Left lung (tissue), 14 donors: ENCODE measurements at places on chromosomes 12 and 14. TPM values are rescaled to one million over a fixed set of nuclear protein-coding genes. Genes with fewer than 3 reads are reported as not detected.

RNASE7 gene
- not detected for total RNA-seq

- no peak overlapping the region for H3K4me3 ChIP-seq
- no peaks in the 10 kb centered on the region for H3K36me3 ChIP-seq
- DNase-seq, result no peak
- H3K4me1 ChIP-seq, result no peaks in the 10 kb centered on the region
- H3K27me3 ChIP-seq, result peaks cover 2% of the 10 kb centered on the region
These were observed 47.5 kb downstream of the EIF2S3B start for GRCh38 chr12:10553148-10553547.

CAPZA3 gene
- total RNA-seq, result not detected

GRCh38 chr12:1591034-1591433 lies 3.3 kb downstream of the FBXL14 start:
- no peak overlapping the region for H3K27ac ChIP-seq
- H3K4me1 ChIP-seq, result peaks cover 22% of the 10 kb centered on the region
- DNase-seq, result no peak

DNA sequence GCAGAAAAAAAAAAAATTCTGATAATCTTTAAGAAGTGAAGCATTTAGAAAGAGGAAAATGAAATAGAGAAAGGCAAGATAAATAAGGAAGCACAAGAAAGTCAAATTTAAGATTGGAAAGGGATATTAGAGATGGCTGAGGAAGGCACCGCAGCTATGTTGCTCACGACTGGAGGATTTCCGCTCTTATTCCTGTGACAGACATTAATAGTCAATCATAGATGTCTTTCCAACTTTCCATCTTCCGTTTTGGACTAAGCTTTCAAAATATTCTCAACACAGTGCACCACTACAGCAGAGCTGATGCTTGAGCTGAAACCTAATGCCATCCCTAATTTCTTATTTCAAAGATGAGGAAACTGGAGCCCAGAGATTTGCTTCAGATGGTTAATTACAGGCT lies 290.6 kb downstream of the FOXN3 start:
- H3K4me1 ChIP-seq, result no peaks in the 10 kb centered on the region
- H3K27me3 ChIP-seq, result no peaks in the 10 kb centered on the region
- H3K27ac ChIP-seq, result no peak overlapping the region
- no peaks in the 10 kb centered on the region for H3K36me3 ChIP-seq
- no peak for DNase-seq

ANAPC7 gene
- total RNA-seq, result 48.6 TPM

DNA sequence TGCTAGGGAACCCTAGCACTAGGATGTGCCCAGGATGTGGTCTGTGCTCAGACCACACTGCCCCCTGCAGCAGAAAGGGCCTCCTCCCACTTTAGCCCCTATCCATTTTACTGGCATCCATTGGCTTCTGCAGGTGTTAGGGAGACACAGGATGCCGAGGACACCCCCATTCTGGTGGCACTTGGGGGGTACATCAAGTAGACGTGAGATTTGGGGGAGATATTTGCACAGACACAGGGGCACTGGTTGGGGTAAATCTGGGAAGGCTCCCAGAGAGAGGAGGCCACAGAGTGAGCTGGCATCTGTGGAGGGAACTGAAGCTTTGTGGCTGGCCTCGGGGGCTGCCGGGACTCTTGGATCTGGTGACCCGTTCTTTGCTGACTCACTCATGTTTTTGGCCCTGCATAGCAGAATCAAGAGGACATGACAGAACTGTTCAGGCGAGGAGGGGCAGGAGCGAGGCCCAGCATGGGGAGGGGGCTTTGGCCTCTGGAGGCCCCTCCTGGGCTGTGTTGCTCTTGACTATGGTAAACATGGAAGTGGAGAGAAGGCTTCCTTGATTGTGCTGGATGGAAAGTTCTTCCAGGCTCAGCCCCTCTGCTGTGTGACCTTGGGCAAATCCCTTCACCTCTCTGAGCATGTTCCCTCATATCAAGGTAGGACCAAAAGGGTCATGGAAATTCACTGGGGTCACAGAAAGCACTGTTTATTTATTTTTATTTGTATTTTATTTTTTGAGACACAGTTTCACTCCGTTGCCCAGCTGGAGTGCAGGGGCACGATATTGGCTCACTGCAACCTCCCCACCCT lies 1.8 kb downstream of the PLBD2 start:
- H3K27me3 ChIP-seq, result no peaks in the 10 kb centered on the region
- peak overlapping the region; percentile 86 for H3K4me3 ChIP-seq
- no peak overlapping the region for H3K27ac ChIP-seq

LMNTD1 gene
- total RNA-seq, result 1.7 TPM

- no peak overlapping the region for H3K27ac ChIP-seq
- peaks cover 4% of the 10 kb centered on the region for H3K36me3 ChIP-seq
- H3K4me1 ChIP-seq, result peaks cover 11% of the 10 kb centered on the region
- no peak for DNase-seq
- H3K4me3 ChIP-seq, result no peak overlapping the region
These were observed 103.9 kb downstream of the TGFB3 start for GRCh38 chr14:75877884-75878283.

SERPINA5 gene
- total RNA-seq, result 1.1 TPM

- H3K4me1 ChIP-seq, result no peaks in the 10 kb centered on the region
- H3K27me3 ChIP-seq, result no peaks in the 10 kb centered on the region
- H3K4me3 ChIP-seq, result no peak overlapping the region
- no peak overlapping the region for H3K27ac ChIP-seq
- no peak for DNase-seq
These were observed 76.0 kb downstream of the CHGA start for GRCh38 chr14:92998946-92999345.

DNA sequence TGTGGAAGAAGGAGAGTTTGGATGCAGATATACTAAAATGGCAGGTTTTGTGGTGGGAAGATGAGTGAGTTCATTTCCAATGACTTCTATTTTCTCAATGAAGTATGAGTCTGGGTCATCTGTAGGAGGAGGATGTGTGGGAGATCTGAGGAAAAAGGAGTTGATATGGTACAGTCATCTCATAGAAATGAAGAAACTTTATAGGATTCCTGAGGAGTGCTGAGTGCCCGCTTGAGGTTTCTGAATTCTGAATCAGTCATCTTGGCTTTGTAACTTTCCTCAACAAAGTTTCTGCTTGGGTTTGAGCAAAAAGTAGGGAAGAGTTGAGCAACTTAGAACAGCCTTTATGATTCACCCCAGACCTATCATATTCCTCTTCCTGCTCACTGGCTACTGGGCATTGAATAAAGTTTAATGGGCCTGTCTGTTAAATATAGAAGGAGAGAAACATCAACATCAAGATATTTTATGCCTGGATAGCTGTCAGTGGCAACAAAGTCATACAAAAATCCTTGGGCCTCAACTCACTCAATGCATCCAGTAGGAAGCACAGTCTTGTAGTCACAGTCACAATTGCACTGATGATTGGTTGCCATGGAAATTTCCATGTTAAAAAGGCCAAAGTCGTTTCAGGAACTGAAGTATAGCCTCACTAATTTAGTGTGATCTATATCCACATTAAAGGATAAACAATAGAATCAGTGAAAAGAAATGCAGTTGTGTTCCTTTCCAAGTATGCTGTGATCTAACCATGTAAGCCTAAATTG lies 284.7 kb downstream of the DUSP6 start:
- H3K36me3 ChIP-seq, result no peaks in the 10 kb centered on the region
- H3K27me3 ChIP-seq, result no peaks in the 10 kb centered on the region
- no peak for DNase-seq
- no peaks in the 10 kb centered on the region for H3K4me1 ChIP-seq
- H3K4me3 ChIP-seq, result no peak overlapping the region
- H3K27ac ChIP-seq, result no peak overlapping the region

CCDC38 gene
- 0.18 TPM for total RNA-seq

GRCh38 chr14:100448376-100448775 lies 125.2 kb downstream of the SLC25A47 start:
- H3K4me1 ChIP-seq, result no peaks in the 10 kb centered on the region
- no peak overlapping the region for H3K4me3 ChIP-seq
- no peaks in the 10 kb centered on the region for H3K27me3 ChIP-seq
- no peak overlapping the region for H3K27ac ChIP-seq

DNA sequence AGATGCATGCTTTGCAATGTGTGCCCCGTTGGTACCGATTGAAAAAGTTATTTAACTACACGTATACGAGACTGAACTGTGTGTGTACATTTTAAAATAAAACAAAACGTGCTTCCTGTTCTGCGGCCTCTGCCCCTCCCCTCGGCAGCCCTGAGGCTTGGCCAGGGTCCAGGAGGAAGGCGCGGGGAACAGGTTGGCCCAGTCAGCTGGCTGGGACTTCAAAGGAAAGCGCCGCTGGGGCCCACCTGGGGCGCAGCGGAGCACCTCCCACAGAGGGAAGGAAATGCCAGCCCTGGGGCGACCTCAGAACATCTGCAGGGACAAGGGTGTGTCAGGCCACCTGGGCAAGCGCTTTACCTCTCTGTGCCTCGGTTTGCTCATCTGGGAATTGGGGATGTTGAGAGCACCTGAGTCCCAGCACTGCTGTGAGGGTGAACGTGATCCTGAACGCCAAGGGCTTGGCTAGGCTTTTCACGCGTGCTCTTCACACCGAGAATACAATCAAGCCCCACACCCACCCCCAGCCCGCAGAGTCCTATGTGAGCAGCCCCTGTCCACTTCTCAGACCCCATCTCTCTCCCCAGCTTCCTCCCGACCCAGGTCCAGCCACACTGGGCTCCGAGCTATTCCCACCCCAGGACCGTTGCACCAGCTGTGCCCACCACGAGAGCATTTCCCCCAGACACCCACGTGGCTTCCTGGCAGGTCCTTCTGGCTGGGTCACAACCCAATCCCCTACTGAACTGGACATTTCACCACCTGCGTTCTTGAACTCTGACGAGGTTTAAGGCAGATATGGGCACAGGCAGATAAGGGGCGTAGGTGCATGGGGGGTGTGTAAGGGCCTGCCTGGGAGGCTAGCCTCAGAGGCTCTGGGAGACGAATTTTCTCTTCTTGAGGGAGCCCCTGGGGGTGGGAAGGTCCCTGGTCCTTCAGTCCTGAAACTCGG lies 41.9 kb upstream of the NCOR2 start:
- no peak overlapping the region for H3K4me3 ChIP-seq
- peaks cover 30% of the 10 kb centered on the region for H3K4me1 ChIP-seq
- H3K36me3 ChIP-seq, result no peaks in the 10 kb centered on the region

GRCh38 chr14:77985211-77985615 lies 185.0 kb upstream of the NRXN3 start:
- no peak overlapping the region for H3K27ac ChIP-seq
- H3K27me3 ChIP-seq, result no peaks in the 10 kb centered on the region
- DNase-seq, result no peak
- no peaks in the 10 kb centered on the region for H3K36me3 ChIP-seq
- H3K4me1 ChIP-seq, result no peaks in the 10 kb centered on the region

- H3K4me3 ChIP-seq, result peak overlapping the region; percentile 91
- peak overlapping the region; percentile 73 for H3K27ac ChIP-seq
- peaks cover 14% of the 10 kb centered on the region for H3K4me1 ChIP-seq
- no peaks in the 10 kb centered on the region for H3K27me3 ChIP-seq
- peaks cover 49% of the 10 kb centered on the region for H3K36me3 ChIP-seq
These were observed 707 bp downstream of the DHRS1 start for GRCh38 chr14:24298892-24299254.

- no peaks in the 10 kb centered on the region for H3K4me1 ChIP-seq
- H3K27me3 ChIP-seq, result no peaks in the 10 kb centered on the region
- no peak for DNase-seq
- no peaks in the 10 kb centered on the region for H3K36me3 ChIP-seq
- no peak overlapping the region for H3K4me3 ChIP-seq
- H3K27ac ChIP-seq, result no peak overlapping the region
These were observed 92.6 kb downstream of the NUMB start for GRCh38 chr14:73365727-73366126.

DNA sequence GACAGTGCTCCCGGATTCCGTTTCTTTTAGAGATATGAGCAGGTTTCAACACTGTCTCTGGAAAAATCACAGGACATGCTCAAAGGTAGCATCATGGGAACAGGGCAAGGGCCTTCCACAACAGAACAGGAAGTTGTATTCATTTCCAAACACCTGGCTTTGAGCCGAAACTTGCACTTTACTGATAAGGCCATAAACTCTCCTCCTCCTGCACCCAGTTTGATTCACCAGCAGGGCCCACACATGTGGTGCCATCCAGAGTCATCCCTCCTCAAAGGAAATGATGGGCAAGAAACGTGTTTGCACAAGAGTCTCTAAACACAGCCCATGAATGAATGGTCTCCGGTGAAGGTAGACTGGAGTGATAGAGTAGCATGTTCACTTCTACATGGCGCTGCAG lies 268.4 kb upstream of the FKBP4 start:
- H3K27ac ChIP-seq, result no peak overlapping the region
- H3K27me3 ChIP-seq, result no peaks in the 10 kb centered on the region
- no peak for DNase-seq

DNA sequence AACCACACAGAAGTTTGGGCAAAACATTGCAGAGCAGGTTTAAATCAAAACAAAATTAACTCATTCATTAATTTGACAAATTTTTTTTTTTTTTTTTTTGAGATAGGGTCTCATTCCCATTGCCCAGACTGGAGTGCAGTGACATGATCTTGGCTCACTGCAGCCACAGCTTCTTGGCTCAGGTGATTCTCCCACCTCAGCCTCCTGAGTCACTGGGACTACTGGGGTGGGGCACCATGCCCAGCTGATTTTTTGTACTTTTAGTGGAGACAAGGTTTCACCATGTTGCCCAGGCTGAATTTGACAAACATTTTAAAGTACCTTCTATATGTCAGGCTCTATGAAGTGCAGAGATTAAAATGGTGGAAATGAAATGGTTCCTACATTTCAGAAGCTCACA lies 257.1 kb upstream of the NPAS3 start:
- DNase-seq, result no peak
- no peaks in the 10 kb centered on the region for H3K27me3 ChIP-seq
- no peaks in the 10 kb centered on the region for H3K4me1 ChIP-seq

- no peak overlapping the region for H3K27ac ChIP-seq
- DNase-seq, result no peak
- no peaks in the 10 kb centered on the region for H3K36me3 ChIP-seq
- H3K4me3 ChIP-seq, result no peak overlapping the region
These were observed 6.1 kb upstream of the AMIGO2 start for GRCh38 chr12:47085815-47086252.

DNA sequence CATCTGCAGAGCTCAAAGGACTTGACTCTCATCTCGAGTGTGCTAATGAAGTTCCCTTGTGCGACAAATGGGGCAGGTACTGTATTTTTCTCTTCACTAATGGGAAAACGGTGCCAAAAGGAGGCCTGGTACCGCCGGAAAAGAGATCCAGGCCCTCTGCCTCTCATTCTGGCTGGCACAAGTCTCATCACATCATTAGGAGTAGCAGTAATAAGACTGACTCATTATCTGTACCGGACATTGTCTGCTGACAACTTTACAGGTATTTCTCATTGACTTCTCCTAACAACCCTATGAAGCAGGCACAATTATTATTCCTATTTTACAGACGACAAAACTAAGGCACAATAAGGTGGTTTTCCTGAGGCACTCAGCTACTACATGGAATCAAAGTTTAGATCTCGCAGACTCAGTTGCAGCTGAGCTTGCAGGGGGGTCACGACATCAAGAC lies 668 bp downstream of the APPL2 start:
- H3K27ac ChIP-seq, result peak overlapping the region; percentile 97
- peak overlapping the region; percentile 57 for H3K4me3 ChIP-seq
- H3K27me3 ChIP-seq, result no peaks in the 10 kb centered on the region
- no peak for DNase-seq
- H3K36me3 ChIP-seq, result no peaks in the 10 kb centered on the region

MFAP5 gene
- 12.0 TPM for total RNA-seq

- no peaks in the 10 kb centered on the region for H3K36me3 ChIP-seq
- no peak for DNase-seq
- peaks cover 98% of the 10 kb centered on the region for H3K27me3 ChIP-seq
- H3K4me1 ChIP-seq, result peaks cover 9% of the 10 kb centered on the region
- H3K27ac ChIP-seq, result no peak overlapping the region
These were observed 413 bp upstream of the ALX1 start for GRCh38 chr12:85279449-85280164.

- DNase-seq, result no peak
- H3K27ac ChIP-seq, result no peak overlapping the region
- H3K27me3 ChIP-seq, result no peaks in the 10 kb centered on the region
- H3K4me3 ChIP-seq, result no peak overlapping the region
- H3K36me3 ChIP-seq, result no peaks in the 10 kb centered on the region
- H3K4me1 ChIP-seq, result peaks cover 10% of the 10 kb centered on the region
These were observed 16.7 kb downstream of the CDK2AP1 start for GRCh38 chr12:123254853-123255446.
